ENCODE measurements at places on chromosomes 4 and X.

- no peak for DNase-seq
These were observed 160.3 kb downstream of the AFAP1 start for GRCh38 chr4:7779432-7779768.

DNA sequence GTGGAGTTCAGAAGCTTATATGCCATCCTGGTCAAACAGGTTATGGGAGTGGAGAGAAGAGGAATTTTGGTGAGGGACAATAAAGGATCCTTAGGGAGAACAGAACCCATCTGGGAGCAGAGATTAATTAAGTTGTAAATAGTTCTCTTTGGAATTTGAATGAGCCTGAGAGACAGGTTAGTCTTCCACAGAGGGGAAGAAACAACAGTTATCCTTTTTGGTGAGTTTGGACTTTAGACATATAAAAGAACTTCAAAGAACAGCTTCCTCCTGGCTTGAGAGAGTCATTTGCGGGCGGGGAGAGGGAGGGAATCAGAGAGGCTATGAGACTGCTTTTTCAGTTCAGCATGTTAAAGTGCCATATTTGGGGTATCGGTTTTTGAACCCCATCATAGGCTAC, 793.3 kb upstream of the MAGEB2 start:
- DNase-seq = no peak

GRCh38 chrX:31114858-31115257, 43.0 kb upstream of the FTHL17 start:
- DNase-seq = no peak

- no peak for DNase-seq
These were observed 223.1 kb downstream of the ANK2 start for GRCh38 chr4:113272523-113272922.

DNA sequence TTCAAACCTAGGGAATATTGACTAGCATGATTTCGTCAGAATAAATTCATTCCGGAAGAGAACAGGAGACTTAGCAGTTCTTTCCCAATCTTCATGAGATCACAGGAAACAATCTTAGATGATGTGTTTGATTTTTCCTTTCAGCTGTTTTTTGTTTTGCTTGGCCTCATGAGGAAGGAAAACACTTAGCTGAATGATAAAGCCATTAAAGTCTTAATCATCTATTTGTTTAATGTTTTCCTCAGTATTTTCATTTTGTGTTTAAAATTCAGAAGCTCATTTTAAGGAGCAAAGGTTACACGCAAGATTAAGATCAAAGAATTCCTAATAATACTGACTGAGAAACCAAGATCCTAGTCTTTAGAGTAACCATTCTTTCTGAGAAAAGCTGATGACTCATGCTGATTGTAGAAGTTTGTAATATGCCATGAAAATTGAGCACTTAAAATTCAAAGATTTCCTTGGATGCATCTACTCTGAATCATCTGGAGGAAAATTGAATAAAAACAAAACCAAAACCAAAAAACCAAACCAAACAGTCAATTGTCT, 15.4 kb upstream of the TBC1D19 start:
- DNase-seq = no peak

DNA sequence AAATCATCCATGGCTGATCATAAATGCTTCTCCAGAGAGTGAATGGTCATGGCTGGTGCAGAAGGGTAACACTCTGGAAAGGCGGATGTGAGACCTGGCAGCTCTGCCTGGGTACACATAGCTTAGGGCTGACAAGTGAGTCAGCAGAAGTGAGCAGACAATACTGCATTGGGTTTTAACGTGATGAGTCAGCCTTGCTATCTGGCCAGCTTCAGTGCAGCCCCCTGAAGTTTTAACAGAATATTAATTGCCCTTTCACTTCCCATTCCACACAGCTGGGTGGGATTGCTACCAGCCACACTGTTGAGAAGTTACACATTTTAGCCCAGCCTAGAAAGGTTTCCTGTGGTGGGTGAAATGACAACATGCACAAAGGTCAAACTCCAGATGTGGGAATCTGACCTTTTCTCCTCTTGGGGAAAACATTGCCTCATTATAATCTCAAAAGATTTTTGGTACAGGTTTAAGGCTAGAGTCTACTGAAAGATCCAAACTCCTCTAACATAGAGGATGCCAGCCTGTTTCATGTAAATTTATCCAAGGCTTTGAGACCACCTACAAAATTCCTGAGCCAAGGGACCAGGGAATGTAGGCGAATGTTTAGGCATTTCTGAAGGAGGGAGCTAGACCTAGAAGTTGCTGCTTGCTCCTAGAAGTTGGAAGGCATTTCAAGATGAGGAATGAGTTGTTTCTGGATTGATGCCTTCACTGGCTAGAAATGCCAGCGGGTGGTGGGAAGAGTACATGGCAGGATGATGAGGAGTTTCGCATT, 230.3 kb upstream of the PGRMC2 start:
- peak; percentile 72 for DNase-seq

DNA sequence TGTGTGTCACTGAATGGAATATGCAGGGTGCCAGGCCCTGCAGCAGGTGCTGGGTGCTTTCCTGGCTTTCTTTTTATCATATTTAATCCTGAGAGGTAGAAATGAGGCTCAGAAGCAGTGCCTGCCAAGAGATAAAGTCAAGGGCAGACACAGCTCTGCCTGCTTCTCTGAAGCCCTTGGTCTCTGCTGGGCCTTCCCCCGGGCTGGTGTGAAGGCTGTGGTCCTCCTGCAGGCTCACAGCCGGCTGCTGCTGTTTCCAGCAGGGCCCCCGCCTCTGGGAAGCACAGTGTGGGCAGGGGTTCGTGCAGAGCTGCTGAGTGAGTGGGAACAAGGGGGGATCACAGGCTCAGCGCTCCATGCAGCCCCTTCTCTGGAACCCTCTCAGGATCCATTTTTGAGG, 49.6 kb downstream of the TBC1D14 start:
- DNase-seq = no peak

DNA sequence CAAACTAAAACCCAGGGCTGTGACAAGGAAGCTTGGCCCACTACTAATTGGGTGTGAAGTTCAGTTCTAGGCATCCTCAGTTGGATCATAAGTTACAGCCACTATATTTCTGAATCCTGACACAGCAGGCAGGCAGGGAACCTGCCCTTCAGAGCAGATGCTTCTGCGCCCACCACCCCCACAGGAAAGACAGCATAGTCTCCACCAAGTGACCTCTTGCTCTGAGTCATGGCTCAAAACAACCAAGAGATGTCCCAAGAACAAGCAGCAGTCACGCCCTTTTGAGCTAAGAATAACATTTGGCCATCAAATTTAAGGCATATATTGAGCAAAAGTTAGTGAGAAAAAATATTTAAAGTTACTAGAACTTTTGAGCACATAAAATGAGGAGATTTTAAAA, 170.7 kb upstream of the SMARCAD1 start:
- no peak for DNase-seq

- DNase-seq = no peak
These were observed 179.6 kb downstream of the ANTXR2 start for GRCh38 chr4:79893456-79893855.

GRCh38 chrX:148049441-148049840, 68.3 kb downstream of the FMR1NB start:
- no peak for DNase-seq

DNA sequence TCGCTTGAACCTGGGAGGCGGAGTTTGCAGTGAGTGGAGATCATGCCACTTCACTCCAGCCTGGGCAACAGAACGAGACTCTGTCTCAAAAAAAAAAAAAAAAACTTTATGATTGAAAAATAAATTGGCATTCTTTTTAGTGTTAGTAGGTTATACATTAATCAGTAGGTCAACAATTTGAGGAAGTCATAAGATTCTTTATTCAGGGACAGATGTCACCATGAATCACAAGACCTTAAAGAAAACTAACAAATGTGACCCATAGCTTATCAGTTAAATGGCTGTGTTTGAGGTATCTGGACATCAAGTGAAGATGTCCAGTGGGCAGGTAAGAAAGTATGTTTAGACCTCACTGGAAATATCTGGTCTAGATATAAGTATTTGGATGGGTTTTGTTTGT, 9.3 kb upstream of the PRMT9 start:
- DNase-seq = no peak

GRCh38 chr4:99054428-99054994, 34.1 kb downstream of the ADH5 start:
- no peak for DNase-seq

DNA sequence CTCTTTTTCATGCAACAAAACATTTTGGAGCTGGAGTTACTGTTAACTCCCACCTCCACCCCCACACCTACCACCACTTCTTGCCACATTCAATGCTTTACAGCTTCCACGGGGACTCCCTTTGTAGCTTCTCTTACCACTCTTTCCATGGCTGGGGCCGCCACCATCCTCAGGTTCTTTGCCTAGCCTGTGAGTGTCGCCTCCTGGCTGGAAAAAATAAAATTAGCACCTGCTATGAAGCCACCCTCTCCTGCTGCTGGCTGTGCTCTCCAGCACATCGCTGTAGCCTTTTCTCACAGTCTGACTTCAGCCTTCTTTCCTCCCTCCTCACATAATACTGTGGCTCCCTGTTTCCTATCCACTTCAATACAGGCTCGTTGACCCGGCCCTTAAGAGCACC, 114.4 kb downstream of the FRAS1 start:
- no peak for DNase-seq

DNA sequence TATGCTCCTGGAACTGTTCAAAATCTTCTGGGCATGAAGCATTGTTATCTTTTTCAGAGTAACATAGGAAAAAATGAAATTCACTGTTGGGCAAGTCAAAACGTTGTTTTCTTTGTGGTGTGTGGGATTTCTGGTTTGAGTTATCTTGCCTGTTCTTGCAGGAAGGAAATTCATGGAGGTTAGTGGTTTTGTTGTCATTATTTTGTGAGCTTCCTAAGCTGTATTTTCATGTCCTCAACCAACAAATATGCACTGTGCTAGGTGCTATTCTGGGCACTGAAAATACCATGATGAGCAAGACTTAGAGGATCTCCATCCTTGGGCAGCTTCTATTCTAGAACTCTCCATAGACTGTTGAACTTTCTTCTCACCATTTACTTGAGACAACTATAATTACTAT, 16.9 kb downstream of the SPINK2 start:
- no peak for DNase-seq

GRCh38 chrX:19953145-19953544, 37.7 kb downstream of the BCLAF3 start:
- no peak for DNase-seq

DNA sequence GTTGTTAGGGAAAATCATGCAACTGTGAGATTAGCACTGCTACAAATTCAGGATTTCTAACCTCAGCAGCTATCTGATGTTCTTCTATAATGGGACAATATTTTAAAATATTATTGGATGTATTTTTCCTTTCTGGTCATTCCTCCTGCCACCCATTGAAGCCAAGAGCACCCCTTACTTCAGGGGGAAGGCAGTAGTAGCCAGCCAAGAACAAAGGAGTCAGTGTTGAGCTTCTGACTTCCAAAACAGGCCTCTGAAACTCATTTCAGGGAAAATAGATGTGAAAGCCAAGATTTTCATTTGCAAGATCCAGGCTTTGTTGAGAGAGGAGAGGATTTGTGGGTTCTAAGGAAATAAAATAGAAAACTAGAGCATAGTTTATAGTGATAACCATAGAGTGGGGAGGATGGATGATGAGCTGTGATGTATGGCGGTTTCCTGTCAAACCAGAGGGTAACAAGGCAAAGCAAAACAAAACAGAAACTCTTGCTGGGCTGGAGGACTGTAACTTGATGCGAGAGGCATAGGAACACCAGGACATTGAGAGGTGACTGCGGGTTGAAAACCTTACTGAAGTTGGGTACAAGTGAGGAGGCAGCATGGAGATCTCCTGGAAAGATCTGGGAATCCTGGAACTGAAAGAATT, 173.7 kb upstream of the LEF1 start:
- DNase-seq = no peak
